CD4-positive, alpha-beta T cell treated with Interleukin-10 for 1 hour (primary cell): ENCODE measurements at places on chromosomes 6 and 20.

- DNase-seq = no peak
Measured at GRCh38 chr20:61934716-61935530, 130.8 kb downstream of the TAF4 start.

DNA sequence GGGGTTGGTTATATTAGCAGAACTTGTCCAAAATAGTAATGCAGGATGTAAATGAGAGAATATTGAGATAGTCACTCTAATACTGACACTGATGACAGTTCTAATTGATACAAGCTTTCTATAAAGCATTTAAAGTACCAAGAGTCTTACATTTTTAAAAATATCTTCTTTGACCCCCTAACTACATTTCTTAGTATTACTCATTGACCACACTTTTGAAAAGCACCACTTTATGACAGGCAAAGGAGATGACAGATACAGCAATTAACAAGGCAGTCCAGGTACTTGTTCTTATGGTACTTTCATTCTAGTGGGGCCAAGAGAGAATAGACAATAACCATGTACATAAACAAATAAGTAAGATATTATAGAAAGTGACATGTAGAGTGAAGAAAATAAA lies 139.4 kb upstream of the EYA4 start:
- DNase-seq = no peak

- no peak for DNase-seq
Measured at GRCh38 chr6:143024977-143025376, 35.7 kb upstream of the AIG1 start.

- DNase-seq = no peak
Measured at GRCh38 chr20:33445881-33446625, 2.5 kb upstream of the SNTA1 start.

DNA sequence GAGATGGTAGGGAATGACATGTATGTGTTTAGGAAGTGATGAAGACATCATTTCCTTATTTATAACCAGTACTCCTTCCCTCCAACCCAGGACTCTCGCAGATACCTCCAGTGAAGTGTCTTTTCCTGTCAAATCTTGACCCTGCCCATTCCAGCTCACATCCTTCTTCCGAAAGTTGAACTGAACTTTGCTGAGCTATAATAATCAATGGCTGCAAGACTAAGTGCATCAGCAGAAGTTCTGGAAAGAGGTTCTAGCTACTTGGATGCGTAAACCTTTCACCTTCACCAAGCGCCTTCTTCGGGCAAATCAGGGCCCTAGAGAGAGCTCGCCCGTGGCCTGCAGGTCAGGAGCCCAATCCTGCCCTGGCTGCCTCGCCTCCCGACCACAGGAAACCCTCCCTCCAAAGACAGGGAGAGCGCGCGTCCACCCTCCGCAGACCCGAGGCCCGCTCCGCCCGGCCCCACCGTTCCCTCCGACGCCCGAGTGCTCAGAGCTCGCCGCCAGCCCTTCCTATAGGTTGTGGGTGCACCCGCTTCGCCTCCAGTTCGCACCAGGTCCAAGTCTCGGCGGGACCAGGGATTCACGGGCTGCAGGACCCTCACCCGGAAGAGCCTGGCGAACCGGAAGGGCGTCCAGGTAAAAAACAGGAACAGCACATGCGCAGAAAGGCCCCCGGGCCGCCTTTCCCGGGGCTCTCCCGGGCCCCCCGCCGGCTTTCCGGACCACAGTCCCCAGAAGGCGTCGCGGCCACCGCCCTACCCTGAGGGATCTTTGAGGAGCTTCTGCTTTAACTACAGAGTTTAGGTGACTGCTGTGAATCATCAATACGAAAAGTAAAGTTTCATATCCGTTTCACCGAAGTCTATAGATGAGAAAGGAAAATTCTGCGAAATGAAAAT lies at the start of gene ZNF334:
ZNF334 (minus strand) TSS at position 617 of the 902 bp plus-strand sequence. CDS start 1,457 bp downstream, outside the sequence.
- DNase-seq = no peak

DNA sequence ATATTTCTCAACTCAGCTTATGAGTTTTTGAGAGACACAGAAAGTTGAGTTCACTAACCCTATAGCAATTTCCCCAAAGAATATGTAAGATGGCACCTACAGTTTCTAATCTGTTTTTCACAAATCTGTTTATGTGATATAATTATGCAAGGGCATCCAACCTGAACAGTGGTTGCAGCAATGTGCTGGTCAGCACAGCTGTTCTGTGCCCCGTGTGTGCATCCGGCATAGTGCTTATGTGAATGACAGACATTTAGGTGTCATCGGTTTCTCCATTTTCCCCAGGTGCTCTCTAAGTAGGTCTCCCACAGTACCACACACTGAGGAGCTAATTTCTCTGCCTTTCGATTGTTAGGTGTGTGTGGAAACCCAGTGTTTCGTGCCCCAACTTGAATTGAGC lies 7.7 kb upstream of the BACH2 start:
- DNase-seq = no peak
